Daoy (cell line): ENCODE measurements at places on chromosomes 2 and 18.
A peak's percentile ranks its signal among the peaks of the same experiment; 100 is the strongest.

GRCh38 chr2:73117441-73117840 lies 4.7 kb upstream of the RAB11FIP5 start:
- DNase-seq = no peak

GRCh38 chr2:23546913-23547312 lies 161.9 kb downstream of the KLHL29 start:
- DNase-seq = no peak

- no peak for DNase-seq
These were observed 29.6 kb downstream of the CSRNP3 start for GRCh38 chr2:165499131-165499530.

DNA sequence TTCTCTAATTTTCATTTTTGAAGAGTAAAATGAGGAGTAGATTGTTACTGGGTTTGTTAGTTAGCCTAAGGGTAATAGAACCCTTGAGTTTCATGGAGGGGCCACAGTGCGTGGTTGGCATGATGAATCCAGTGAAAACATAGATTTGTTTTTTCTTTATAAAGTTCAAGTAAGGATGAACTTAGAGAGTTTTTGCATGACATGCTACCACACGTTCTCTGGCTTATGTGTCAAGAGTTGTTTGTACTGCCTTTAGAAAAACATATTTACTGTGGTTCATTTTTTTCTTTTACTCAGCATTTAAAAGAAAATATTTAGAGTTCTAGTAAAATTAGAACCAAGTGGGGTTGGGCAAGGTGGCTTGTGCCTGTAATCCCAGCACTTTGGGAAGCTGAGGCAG lies 21.8 kb downstream of the RBM44 start:
- DNase-seq = no peak

- no peak for DNase-seq
These were observed 360.1 kb downstream of the NBAS start for GRCh38 chr2:15201009-15201408.

DNA sequence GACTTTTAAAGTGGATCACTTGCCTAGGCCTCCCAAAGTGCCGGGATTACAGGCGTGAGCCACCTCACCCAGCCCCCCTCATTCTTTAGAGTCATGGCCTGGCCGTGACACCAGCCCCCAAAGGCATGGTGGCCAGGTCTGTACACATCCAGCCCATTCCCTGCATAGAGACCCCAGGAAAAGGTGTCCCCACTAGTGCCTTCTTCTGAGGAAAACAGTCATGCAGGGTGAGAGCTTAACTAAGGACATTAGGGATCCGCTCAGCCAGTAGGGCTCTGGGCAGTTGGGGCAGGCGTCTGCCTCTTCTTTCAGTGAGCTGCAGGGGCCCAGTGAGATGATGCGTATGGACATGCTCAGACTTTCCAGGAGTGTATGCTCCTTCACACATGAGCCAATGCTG lies 5.7 kb upstream of the AMER3 start:
- DNase-seq = no peak

GRCh38 chr2:219536425-219536824 lies 7.2 kb downstream of the CHPF start:
- no peak for DNase-seq

DNA sequence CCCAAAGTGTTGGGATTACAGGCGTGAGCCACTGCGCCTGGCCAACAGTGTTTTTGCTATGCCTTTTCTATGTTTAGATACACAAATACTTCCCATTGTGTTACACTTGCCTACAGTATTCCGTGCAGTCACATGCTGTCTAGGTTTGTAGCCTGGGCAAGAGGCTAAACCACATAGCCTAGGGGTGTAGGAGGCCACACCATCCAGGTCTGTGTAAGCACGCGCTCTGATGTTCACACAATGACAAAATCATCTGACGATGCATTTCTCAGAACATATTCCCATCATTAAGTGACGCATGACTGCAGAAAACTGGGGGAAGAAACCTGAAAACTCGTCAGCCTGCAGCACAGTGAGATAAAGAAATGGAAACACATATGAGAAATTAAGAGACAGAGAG lies 46.1 kb upstream of the TWIST2 start:
- no peak for DNase-seq

DNA sequence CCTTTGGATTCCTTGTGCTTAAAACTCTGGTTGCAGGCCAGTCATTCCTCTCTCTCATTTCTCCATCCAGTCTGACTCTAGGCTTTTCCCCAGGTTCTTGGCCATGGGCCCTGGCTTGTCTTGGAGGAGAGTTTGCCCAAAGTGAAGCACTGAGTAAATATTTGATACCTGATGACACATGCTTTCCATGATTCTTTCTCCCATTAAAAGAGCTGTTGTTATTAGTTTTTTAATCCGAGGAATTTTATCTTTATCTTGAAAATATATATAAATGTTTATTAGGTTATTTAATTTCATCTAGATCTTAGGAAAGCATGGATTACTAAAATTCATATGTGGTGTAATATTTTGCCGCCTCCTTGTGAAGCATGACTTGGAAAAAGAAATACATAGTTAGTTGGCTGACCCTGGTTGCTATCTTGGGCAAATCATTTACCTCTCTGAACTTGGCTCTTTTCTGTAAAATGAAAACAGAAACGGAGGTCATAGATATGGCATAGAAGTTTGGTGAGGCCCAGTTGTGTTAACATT lies 650.1 kb downstream of the SLC4A3 start:
- peak; percentile 55 for DNase-seq

- DNase-seq = no peak
These were observed 45.0 kb downstream of the EIF5B start for GRCh38 chr2:99382143-99382542.

DNA sequence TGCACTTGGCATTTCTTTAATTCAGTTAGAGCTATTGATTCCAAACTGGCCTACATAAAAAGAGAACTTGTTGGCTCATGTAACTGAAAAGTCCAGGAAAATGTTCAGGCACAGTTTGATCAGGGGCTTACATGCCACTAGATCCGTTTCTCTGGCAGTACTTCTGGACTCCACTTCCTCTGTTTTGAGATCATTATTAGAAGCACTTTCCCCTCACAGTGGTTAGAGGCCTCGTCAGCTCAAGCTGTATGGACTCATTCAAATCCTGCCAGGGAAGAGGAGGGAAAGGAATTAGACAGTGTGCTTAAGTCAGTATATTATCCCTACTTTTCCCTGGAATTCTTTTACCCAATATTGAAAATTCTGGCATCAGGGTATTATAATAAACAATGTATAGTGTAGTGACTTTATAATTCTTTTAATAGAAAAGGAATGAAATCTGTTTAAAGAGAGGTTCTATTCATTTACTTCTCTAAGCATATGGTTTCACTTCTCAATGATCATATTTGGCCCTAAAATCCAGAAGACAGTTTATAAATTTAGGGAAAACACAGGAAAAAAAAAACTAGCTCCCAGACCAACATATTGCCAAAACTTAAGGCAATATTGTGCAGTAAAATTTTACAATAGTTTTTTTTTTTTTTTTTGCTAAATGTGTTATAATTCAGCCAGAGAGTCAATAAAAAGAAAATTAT lies 92.0 kb downstream of the ARMC9 start:
- DNase-seq = no peak

GRCh38 chr2:72573232-72573631 lies 252.6 kb downstream of the EXOC6B start:
- no peak for DNase-seq

- peak; percentile 11 for DNase-seq
These were observed 159.1 kb upstream of the ZSWIM2 start for GRCh38 chr2:187008111-187008510.

- DNase-seq = no peak
These were observed 8.2 kb upstream of the CCDC195 start for GRCh38 chr2:224724331-224724730.

- DNase-seq = peak; percentile 84
These were observed 180.4 kb downstream of the FAM124B start for GRCh38 chr2:224221455-224221913.

DNA sequence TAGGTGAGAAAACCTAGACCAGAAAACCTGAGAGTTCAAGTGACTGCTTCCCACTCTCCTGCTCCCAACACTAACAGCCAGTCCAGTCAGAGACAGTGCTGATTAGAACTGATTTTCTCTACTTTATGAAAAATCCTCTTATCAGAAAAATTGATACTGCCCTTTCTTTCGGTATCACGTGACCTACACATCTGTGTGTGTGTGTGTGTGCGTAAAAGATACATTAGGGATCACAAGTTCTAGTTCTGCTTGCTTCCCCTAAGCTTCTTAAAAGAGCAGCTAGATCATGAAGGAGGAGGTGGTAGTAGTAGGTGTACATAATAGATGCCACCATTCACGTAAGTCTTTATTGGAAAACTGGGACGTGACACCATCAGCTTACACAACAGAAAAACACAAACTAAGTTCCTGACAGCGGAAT lies 1.5 kb downstream of the ARL5A start:
- DNase-seq = no peak

DNA sequence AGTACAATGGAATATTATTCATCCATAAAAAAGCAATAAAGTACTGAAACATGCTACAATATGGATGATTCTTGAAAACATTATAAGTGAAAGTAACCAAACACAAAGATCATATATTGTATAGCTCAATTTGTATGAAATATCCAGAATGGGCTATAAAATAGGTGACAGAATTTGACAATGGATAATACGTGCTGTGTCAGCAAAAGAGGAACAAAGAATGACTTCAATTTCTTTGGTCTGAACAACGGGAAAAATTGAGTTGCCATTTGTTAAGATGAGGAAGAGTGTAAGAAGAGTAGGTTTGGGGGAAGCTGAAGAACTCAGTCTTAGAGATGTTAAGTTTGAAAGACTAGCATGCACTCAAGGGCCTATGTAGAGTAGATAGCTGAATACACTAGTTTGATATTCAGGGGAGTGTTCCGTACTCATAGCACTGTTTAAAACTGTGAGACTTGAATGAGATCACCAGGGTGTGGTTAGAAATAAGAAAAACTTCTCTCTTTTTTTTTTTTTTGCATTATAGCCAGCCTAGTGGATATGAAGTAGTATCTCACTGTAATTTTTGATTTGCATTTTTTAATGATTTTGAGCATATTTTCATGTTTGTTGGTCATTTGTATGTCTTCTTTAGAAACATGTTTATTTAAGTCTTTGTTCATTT lies 213.6 kb downstream of the NR4A2 start:
- no peak for DNase-seq

GRCh38 chr18:25326361-25326952 lies 25.5 kb downstream of the ZNF521 start:
- DNase-seq = no peak

DNA sequence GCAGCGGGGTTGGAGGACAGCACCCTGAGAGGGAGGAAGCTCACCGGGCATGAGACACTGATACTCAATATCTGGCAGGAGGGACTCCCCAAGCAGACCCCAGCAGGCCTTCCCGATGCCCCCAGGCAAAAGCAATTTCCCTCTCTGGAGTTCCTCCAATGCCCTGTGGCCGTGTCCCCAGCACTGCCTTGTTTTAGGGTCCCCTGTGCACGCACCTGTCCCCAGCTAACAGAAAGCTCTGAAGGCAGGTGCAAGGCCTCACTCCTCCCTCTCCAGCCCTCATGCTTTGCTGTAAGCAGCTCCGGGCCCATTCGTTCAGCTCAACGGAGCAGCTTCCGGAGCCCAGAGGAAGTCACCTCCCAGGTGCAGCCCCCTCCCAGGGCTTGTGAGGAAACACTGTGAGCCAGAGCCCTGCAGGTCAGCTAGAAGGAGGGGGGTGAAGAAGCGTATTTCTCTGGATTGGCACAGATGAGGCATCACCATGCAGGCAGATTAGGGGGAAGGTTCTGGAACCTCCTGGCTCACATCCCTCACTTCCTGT lies 50.3 kb upstream of the ID2 start:
- no peak for DNase-seq

DNA sequence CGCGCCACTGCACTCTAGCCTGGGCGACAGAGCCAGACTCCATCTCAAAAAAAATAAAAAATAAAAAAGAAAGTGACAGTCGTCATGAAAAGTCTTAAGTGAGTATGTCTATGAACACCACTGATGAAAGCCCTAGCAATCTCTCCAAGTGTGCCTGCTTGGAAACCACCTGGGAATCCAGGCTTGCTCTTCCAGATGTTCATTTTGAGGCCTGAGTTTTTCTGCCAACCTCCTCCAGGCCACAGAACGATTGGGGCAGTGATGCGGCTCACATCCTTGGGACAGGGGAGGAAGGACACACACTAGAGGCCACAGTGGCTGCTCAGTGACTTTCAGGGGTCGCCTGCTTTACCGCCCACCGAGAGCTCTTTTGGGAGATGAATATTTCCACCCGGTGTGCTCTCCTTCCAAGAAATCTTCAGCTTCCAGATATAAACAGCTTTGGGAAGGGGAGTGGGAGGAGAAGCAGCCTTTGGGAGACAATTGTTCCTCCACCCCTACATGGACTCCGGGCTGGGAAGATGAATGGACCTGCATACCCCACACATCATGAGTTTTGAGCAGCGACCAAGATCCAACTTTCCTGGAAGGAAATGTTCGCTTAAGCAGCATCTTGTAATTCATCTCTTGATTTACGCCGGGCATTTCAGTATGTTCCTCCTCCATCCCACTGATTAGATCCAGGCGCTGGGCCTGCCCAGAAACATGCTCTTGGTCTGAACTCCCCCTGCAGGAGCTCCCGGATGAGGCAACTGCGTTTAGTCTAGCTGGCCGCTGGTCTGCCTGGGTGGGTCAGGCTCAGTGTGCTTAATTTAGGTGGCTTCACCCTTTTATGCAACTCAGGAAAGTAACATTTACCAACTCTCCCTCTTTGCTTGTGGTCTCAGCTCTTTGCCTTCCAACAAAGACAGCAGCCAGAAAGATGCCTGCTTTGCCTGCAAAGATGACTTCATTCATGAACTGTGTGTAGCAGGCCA lies 6.2 kb upstream of the ARMC9 start:
- DNase-seq = peak; percentile 49

- no peak for DNase-seq
These were observed 944.6 kb upstream of the LRRTM1 start for GRCh38 chr2:81249152-81249551.

- DNase-seq = no peak
These were observed 30.5 kb downstream of the LRP1B start for GRCh38 chr2:142100139-142100873.

DNA sequence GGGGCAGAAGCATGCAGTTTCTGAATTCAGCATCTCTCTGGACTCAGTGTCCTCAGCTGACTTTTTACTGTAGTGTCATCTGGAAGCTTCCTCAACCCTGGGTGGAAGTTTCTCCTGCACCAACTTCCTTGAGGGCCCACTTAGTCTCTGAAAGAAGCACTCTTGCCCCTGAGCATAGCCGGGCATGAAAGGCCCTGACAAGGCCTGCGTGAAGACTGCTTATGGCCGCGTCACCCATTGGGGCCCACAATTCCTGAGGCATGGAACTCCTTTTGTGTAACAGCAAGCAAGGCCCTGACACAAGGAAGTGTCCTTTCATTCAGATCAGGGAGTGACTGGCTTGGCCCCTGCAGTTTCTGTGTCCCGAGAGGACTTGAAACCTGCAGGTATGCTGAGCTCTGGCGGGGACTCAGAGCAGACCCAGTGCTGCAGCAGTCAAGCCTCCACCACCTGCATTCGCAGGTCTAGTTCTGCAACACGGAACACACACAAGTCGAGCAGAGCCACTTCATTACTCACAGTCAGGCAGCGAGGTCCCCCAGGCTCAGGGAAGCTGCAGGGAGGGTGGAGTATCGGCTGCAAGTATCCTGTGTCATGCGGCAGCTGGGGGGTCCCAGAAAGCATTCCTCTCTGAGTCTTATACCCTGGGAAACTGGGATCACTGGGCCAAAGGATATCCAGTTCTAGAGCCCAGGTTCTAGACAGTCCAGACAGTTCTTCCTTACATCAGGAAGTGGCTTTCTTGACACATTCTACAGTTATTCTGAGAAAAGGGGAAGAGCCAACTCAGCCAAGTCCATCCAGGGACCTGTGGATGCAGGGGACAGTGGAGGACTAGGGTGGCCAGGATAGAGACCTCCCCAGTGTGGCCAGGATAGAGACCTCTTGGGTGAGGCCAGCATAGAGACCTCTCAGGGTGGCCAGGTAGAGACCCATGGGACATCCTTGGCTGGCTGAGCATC lies 35.6 kb upstream of the PRLH start:
- no peak for DNase-seq
